Sciatic nerve (tissue), 2 donors: ENCODE measurements at places on chromosomes 3 and 15. TPM values are rescaled to one million over a fixed set of nuclear protein-coding genes. Genes with fewer than 3 reads are reported as not detected.

The PARP15 gene
- total RNA-seq, result 3.3 TPM

The GXYLT2 gene
- 22.7 TPM for total RNA-seq

The ALDH1L1 gene
- total RNA-seq, result 4.1 TPM

The FOXL2NB gene
- total RNA-seq, result not detected

The CDHR4 gene
- 1.6 TPM for total RNA-seq

The PROK2 gene
- 3.0 TPM for total RNA-seq

The SPPL2A gene
- 117 TPM for total RNA-seq

The SI gene
- total RNA-seq, result not detected

The LMCD1 gene
- 68.7 TPM for total RNA-seq

The LRRIQ4 gene
- not detected for total RNA-seq
